GM13977 (cell line): ENCODE measurements at places on chromosomes 5 and 9.

- no peak for DNase-seq
Observed at GRCh38 chr5:175021321-175021720, 296.9 kb downstream of the MSX2 start.

DNA sequence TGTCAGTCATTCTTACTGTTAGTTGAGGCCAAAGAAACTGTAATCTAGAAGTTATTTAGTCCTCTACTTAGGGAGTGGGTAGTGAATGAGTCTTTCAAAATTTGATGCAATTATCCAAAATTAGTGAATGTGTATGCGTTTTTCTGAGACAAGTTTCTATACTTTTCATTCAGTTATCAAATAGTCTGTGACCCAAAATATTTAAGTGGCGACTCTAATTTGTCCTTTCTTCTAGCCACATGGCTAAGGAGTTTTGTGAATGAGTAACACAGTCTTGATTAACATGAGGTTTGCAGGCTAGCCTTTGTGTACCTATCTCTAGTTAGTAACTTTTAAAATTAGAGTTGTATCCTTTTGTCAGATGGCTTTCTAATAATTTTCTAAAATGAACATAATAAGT is 45.6 kb downstream of the COMMD10 start:
- DNase-seq = no peak

GRCh38 chr9:129416821-129417539 is 203.9 kb downstream of the C9orf50 start:
- no peak for DNase-seq

DNA sequence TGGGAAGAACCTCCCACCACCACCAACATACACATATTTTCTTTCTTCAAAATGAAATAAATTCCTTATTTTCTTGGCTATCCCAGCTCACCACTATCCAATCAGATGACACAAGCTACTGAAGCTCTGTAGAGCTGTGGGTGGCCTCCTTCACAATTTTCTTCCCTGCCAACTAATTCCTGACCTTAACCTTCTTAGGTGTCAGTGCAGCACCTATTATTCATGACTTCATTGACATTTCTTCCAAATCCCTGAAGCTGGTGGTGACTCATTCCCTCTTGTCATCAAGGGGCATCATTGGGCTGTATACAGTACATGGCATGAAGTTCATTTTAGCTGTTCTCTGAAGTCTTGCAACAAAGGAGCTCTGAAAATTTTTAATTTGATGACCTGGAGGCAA is 42.0 kb upstream of the ADRA1B start:
- no peak for DNase-seq

DNA sequence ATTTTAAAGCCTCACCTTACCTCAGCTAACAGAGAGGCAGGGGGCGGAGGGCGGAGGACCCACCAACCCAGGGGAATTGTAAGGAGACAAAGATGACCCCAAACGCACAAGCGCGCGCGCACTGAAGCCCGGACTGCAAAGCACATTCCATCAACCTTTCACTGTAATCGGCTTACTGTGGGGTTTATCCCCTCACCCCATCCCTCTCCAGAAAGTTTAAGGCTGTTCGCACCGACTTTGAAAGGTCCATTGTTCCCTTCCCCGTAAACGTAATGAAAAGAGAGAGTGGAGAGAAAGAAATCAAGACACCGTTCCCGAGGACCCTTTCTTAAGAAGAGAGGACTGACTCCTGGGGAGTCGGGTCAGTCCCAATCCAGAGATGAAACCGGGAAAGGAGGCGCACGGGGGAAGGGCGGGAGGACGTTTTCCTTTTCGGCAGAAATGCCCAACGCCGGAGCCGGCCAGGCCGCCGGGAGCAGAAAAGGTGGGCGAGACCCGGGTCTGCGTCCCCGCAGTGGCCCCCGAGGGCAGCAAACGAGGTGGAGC is 464 bp downstream of the CEMIP2 start:
- DNase-seq = no peak
